Pons (tissue), 1 donor: ENCODE measurements at places on chromosomes 1 and 21.

DNA sequence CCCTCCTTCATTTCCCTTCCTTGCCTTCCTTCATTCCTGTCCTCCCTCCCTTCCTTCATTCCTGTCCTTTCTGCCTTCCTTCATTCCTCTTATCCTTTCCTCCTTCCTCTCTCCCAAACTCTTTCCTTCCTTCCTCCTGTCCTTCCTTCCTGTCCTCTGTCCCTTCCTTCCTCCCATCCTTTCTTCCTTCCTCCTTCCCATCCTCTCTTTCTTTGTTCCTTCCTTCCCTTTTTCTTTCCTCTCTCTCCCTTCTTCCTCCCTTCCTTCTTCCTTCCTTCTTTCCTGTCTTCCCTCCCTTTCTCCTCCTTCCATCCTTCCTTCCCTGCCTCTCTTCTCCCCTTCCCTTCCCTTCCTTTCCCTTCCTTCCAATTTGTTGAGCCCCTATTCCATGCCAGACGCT lies 15.8 kb upstream of the JUN start:
- DNase-seq: no peak

DNA sequence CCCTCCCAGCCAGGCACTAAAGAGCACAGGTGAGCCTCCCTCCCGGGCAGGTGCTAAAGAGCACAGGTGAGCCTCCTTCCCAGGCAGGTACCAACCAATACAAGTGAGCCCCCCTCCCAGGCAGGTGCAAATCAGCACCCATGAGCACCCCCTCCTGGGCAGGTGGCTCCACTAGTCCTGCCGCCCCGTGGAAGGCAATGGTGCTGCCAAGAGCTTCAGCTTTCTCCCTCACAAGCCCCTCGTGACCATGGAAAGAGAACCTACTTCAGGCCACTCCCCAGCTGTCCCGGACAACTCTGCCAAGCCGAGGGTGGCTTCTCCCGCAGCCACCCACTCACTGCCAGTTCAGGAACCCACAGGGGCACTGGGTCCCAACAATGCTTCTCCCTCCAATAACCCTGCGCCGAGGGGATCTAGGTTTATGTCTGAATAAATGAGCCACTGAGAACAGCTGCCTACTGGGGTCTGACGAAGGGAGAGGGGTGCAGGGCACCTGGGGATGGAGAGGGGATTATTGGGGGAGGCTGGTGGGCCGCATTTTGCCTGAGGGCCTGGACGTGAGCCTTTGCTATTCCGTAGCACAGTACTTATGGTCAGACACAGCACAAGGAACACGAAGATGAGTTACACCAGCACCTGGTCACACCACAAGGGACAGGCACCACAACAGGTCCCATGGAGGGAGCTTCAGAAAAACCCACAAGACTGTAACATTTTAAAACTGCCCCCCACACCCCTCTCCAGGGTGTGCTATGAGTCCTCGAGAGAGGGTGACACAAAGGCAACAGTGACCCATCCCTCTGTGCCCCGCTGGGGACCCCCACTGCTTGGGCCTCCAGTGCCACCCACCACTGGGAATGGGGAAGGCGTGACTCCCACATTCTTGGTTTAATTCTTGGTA lies 46.3 kb downstream of the PRDM15 start:
- no peak for DNase-seq

- DNase-seq: no peak
These were observed 124.7 kb downstream of the RYR2 start for GRCh38 chr1:237166593-237167101.

GRCh38 chr1:90394247-90394646 lies 322.9 kb downstream of the BARHL2 start:
- DNase-seq: no peak

DNA sequence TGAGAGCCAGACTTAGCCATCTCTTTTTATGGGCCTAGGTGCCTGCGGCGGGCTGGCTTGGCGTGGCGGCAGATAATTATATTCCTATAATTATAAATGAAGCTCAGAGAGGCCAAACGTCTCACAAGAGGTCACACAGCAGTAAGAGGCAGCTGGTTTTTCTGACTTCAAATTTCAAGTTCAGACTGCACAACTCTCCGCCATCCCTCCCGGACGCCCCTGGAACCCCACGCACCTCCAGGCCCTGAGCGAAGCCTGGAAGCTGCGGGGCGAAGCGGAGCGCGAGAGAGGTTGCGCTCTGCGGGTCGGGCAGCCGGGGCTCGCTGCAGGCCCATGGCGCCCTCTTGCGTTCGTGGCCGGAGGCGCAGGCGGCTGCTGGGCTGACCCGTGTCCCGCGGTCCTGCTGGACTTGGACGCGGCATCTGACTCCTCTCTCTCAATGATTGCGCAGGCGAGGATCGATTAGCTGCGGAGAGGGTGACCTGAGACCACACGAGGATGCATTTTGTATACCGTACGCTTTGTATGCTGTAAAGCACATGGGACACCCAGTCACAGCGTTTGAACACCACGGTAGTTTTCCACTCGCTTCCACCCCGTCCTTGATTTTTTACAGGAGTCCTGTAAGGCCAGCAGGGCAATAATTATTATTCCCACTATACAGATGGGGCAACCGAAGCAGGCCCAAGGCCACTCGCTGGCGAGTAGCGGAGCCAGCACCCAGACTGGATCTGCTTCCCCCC lies 272.7 kb downstream of the FOXD2 start:
- peak; percentile 23 for DNase-seq

GRCh38 chr1:12145616-12146342 lies 21.0 kb upstream of the TNFRSF1B start:
- no peak for DNase-seq
